ENCODE measurements at places on chromosomes 5 and 9. TPM values are rescaled to one million over a fixed set of nuclear protein-coding genes. Genes with fewer than 3 reads are reported as not detected.

The HRH2 gene
- total RNA-seq, result 0.14 TPM

The TYRP1 gene
- total RNA-seq, result 13.8 TPM

The NTRK2 gene
- 0.14 TPM for total RNA-seq

The ZNF474 gene
- total RNA-seq, result 0.22 TPM

The AMBP gene
- total RNA-seq, result not detected

The SLC36A3 gene
- not detected for total RNA-seq

The PCDHA2 gene
- total RNA-seq, result under 0.01 TPM

The PCDHA9 gene
- under 0.01 TPM for total RNA-seq

The GIN1 gene
- total RNA-seq, result 4.2 TPM

The IRX2 gene
- not detected for total RNA-seq
